ENCODE measurements at places on chromosomes 2 and 18. TPM values are rescaled to one million over a fixed set of nuclear protein-coding genes. Genes with fewer than 3 reads are reported as not detected.

DNA sequence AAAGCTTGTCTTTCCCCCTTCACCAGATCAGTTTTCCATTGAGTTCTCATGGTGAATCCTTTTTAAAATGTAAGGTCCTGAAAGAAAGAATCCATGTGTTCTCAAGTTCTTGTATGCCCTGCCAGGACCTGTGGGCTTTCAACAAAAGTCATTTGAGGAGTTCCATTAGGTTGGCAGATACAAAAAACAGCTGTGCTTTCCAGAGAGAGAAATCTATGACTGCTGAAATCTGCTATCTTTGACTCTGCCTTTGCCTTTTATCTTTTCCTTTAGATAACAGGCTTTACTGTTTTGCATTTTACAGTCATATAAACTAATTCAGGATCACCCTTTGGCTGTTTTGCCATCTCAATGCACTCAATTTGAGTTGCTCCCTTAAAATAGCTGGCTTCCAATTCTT is 59.7 kb downstream of the CXCR4 start:
- DNase-seq: no peak

- DNase-seq: no peak
Measured at GRCh38 chr2:127161176-127162136, 54.5 kb upstream of the BIN1 start.

The FAM228A gene
- not detected for total RNA-seq

DNA sequence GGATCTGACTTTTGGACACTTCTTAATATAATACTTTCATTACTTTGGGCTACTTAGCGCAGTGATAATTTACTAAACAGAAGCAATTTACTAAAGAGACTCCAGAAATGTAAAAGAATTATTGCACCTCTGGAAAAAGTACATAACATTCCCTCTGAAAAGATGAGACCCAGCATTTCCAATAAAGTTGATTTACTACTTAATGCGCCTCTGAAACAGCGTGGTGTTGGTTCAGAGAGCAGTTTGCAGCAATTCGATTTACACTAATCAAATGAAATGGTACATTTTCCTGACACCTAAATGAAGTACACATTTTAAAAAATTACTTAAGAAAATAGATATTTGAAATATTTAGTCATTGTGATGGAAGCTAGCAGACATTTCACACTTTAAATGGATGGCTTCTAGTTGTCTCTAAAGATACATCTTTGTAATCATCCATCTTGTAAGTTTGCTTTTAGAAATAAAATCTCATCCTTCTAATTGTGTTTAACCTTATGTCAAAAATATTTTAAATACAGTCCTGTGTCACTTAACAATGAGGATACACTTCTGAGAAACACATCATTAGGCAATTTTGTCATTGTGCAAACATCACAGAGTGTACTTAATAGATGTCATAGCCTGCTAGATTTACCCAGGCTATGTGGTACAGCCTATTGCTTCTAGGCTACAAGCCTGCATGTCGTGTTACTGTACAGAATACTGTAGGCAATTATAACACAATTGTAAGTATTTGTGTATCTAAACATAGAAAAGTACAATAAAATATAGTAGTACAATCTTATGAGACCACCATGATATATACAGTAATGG is 284.6 kb upstream of the UBE2E3 start:
- no peak for DNase-seq

The FLACC1 gene
- 0.15 TPM for total RNA-seq

- DNase-seq: no peak
Measured at GRCh38 chr2:206442474-206442832, 879 bp upstream of the ADAM23 start.

The PAIP2B gene
- 0.47 TPM for total RNA-seq

The RNF125 gene
- 1.6 TPM for total RNA-seq

The PLEK gene
- total RNA-seq: 0.12 TPM

The TGFA gene
- 0.93 TPM for total RNA-seq

- no peak for DNase-seq
Measured at GRCh38 chr2:100879296-100879695, 59.4 kb downstream of the NPAS2 start.

The CENPA gene
- total RNA-seq: 3.6 TPM

GRCh38 chr2:136049011-136049742 is 63.8 kb upstream of the DARS1 start:
- DNase-seq: no peak

The UNC50 gene
- total RNA-seq: 38.1 TPM

DNA sequence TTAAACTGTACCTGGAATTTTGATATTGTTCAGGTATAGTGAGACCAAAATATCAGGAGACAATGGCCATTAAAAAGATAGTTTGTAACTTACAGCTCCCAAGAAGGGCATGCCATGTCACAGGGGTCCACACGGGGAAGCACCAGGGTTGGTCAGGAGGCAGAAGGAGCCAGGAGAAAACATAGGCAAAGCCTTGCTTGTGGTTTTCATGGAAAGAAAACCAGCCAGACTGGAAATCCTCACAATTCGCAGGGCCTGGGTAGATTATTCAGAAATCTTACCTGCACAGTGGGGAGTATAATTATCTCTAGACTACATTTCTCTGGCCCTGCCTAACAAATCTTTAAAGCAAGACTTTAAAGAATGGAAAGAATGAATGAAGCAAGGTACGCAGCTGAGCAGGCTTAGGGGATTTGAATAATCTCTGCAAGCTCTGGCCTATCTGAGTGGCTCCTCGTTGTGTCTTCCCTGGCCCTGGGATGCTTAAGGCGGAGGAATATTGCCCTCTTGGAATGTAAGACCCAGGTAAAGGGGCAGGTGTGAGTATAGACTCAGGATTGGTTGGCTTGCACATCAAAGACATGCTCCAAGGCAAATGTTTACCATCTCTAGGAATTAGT is 66.9 kb upstream of the CDC42EP3 start:
- no peak for DNase-seq

- DNase-seq: no peak
Measured at GRCh38 chr2:212928681-212929080, 222.7 kb downstream of the IKZF2 start.

DNA sequence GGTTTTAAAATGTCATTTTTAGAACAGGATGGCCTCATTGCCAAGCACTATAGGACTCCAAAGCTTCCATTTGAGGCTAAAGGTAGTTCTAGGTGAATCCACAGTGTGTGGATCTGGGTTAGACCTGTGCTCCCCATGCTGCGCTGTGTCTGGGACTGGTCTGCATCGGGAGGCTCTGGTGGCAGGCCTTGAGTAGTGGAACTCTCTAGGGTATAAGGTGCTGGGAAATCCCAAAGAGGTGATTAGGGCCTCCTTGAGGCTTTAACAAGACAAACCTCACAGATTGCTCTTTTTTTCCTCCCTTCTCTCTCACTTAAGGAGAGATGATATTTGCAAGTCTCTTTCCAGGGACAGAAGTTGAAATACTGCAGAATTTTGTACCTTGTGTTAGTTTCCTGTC is 9.3 kb downstream of the SEC11C start:
- no peak for DNase-seq

The SIGLEC15 gene
- 2.5 TPM for total RNA-seq

The RAD51AP2 gene
- not detected for total RNA-seq

The CD207 gene
- not detected for total RNA-seq

DNA sequence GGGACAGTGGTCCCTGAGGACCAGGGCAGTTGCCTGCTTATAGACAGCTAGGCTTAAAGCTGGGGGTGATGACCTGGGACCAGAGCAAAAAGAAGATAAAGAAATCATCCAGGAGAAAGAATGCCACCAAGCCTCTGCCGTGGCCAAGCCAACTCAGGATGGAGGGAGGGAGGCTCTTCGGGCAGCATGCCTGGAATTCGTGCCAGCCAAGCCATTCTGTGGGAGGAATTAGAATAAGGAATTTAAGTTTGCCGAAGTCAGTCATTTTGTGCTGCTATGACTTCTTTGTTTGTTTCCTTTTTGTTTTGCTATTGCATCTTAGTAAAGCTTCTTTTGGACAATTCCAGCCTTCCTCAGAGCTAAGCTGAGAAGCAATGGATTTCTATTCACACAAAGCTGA is 124.1 kb downstream of the EN1 start:
- DNase-seq: no peak

DNA sequence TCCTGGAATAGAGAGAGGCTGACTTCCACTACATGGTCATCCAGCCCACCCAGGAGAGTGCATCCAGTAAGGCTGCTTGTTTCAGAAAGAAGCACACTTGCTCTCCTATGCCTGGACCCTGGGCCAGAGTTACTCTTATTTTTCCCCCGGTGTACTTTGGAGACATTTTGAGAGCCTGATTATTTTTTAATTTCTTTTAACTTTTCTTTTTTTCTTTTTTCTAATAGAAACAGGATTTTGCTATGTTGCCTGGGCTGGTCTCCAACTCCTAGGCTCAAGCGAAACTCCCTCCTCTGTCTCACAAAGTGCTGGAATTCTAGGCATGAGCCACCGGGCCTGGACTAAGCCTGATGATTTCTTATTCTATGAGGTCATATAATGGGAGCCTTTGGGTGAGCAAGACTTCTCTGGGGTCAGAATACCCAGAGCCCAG is 62.2 kb downstream of the RPL37A start:
- no peak for DNase-seq

DNA sequence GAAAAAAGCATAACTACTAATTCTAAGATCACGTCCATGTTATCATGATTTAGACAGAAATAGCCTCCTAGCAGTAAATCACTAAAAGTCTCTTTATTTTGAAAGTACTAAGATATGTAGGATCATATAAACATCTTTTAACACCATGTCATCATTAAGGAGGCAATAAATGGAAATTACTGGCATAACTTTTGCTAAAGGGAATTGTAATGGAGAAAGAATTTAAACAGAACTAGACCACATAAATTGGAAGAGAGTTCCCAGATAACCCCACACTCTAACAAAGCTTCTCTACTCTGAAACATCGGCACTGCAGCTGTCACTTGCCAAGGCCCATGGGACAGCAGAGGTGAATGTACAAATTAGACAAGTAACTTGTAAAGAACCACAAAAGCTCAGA is 29.5 kb downstream of the STK39 start:
- DNase-seq: no peak

GRCh38 chr2:98479959-98480524 is 35.4 kb downstream of the INPP4A start:
- no peak for DNase-seq

The PSD4 gene
- total RNA-seq: 1.3 TPM

- no peak for DNase-seq
Measured at GRCh38 chr2:75548036-75548573, 12.6 kb downstream of the EVA1A start.

DNA sequence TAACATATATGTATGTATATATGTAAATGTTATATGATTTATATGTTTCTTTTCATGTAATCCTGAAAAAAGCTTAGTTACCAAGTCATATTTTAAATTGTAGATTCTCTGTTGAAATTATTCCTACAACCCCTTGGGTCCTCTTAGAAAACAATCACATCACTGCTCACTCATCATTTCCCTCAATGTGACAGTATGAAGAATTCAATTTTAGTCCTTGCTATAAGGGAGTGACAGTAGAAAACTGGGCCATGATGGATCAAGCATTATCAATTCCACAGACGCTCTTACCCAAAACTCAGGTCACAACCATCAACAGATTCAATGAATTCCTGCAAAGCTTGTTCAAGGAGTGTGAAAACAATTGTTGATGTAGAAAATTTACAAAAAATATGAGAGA is 1389.5 kb upstream of the ACVR2A start:
- no peak for DNase-seq

DNA sequence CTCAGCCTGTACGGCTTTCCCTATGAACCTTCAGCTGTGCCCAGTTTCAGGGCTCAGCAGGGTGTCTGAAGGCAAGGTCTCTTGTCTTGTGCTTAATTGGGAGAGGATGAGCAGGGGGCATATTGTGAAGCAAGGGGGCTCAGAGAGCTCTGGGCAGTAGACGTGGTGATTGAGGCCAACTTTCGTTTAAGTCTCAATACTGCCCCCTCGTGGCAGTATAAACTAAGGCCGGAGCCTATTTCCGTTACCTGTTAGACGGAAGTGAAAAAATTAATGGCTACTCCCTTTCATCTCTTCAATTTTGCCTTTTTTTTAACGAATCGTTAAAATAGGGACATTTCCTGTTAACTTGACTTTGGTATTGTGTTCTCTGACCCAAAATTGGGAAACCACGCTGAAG is 193.4 kb downstream of the TDRD15 start:
- peak; percentile 10 for DNase-seq

- DNase-seq: no peak
Measured at GRCh38 chr2:85524336-85524908, 14.5 kb upstream of the MAT2A start.

The CASP8 gene
- total RNA-seq: 16.9 TPM

GRCh38 chr2:70553334-70553583 is 367 bp downstream of the TGFA start:
- DNase-seq: no peak

GRCh38 chr2:98869870-98870269 is 66.2 kb downstream of the CRACDL start:
- no peak for DNase-seq

DNA sequence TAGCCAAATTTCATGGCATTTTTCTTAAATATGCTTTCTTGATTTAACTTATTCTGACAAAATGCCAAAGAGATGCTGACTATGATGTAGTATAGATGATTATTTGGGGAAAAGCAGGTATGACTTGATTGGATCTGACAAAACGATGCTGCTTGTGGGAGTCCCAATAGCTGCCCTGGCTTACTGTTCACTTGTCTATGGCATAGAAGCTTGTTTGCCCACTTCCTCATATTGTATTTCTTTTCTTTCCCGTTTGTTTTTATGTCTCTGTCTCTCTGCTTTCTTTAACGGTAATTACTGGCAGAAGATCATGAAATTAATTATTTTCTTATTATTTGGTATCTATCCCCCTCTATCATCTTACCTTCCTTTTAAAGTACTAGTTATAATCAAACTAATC is 43.0 kb downstream of the EPC2 start:
- DNase-seq: no peak

DNA sequence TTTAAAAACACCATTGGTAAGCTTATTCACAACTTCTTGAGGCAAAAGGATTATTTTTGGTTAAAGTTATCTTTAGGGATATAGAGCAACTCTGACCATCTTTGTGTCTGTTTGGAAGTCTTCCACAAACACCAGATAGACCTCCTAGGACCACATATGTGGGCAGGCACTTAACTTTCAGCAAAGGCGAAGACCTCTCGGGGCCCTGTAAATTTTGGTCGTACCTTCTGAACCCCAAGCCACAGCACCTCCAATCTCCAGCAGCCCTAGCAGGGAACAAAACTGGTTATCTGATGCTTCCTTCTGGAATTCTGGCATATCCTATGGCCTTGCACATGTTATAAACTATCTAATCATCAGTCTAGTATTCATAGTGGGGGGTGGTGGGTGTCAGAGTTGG is 114.8 kb downstream of the MBD5 start:
- no peak for DNase-seq
